ENCODE measurements at places on chromosomes 1 and 21.

DNA sequence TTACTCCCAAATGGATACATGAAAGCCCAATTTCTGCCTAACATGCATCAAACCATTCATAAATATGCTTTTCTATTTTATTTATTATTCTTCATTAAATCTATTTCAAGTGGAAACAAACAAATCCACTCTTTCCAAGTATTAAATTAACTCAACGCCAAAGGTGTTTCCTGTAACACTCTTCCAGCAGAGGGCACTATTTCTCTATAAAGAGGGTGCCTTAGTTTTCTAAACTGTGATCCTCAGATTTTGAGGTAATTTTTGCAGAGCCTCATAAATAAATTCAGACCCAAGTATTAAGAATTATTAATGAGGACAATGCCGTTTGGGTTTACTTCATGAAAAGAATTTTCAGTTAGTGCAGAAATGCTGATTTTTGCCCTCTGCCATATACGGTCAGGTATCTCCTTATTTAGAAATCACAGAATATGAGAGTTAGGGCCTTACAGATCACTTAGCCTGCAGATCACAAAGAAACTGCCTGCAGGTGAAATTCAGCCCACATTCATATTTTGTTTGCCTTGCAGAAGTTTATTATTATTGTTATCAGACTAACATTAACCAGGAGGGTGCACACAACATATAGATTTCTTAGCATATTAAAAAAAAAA, 40.1 kb upstream of the MYSM1 start:
- peak; percentile 87 for DNase-seq

GRCh38 chr1:113870778-113871177, 734 bp downstream of the PTPN22 start:
- DNase-seq = no peak

DNA sequence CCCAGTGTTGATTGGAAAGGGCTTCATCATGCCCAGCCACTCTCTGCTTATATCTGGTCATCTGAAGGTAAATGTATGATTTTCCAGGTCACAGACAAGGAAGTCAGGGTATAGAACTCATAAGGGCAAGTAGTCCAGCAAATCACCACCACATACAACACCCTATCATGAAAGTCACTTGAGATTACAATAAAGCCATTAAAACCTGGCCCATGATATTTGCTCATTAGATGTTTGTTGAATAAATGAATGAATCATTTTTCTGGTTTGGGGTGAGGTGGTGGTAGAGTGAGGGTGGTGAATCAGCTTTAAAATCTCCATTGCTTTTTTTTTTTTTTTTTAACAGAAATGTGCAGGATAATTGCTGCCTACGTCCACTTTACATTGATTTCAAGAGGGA, 91.9 kb downstream of the TGFB2 start:
- no peak for DNase-seq

DNA sequence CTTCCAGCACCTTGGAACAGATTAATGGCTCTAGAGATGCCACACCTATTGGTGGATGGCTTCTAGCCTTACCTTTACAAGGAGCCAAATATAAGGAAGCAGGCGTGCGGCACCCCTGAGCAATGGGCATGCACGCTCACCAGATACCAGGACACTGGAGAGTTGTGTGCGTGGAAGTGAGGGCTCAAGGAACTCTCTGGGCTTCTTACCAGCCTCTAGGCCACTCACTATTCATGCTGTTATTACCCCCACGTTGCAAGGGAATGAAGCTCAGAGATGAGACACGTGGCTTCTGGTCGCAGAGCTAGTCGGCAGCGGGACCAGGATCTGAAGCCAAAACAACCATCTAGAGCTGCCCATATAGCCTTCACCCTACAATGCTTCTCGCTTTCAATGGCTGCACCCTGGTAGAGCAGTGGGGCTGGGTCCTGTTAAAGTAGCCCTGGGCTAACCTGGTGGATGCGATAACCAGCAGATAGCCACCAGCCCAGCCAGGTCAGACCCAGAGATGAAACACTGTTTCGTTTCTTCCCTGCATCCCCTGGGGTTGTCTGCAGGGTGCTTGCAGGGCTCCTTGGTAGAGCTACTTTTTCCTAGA, 396.4 kb upstream of the VAMP3 start:
- no peak for DNase-seq

DNA sequence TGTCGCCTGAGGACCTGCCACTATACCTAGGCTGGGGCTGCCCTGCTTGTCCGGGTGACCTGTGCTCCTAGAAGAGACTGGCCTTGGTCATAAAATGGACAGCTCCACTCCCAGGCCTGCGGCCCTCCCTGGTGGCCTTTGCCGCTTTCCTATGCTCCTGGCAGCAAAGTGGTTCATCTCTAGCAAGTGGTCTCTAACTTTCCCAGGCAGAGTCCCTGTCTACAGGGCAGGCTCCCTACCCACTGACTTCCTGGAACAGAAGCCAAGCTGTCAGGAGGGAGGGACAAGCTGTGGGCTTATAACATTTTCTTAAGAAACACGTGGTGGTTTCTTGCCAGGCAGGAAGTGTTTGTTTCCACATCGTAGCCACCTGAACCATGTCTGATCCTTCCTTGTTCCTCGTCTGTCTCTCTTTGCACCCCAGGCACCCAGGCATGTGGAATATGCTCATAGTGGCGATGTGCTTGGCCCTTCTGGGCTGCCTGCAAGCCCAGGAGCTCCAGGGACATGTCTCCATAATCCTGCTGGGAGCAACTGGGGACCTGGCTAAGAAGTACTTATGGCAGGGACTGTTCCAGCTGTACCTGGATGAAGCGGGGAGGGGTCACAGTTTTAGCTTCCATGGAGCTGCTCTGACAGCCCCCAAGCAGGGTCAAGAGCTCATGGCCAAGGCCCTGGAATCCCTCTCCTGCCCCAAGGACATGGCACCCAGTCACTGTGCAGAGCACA, 10.1 kb downstream of the H6PD start:
- no peak for DNase-seq

- no peak for DNase-seq
Measured at GRCh38 chr1:193685986-193686385, 499.6 kb upstream of the B3GALT2 start.

DNA sequence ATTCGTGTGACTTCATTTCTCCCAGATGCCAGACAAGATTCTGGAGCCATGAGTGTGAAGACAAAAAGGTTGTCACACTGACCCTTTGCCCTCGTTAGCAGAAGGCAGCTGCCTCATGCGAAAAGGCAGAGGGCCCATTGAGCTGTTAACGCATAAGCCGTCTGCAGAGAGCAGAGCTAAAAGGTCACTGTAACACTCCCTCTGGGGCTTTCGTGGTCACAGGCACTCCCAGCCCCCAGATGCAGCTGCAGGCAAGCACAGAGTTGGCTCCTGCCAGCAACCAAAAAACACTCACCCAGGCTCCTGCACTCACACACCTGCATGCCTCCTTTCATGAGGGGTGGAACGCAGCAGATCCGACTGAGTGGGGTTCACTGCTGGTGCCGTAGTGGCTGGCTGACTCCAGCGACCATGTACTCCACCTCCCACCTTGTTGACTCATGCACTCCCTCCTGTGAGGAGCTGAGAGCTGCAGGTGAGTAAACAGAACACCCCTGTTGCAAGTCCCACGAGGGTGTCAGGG, 287.5 kb downstream of the SMYD3 start:
- no peak for DNase-seq

GRCh38 chr1:240701412-240701811, 89.5 kb upstream of the GREM2 start:
- peak; percentile 57 for DNase-seq

DNA sequence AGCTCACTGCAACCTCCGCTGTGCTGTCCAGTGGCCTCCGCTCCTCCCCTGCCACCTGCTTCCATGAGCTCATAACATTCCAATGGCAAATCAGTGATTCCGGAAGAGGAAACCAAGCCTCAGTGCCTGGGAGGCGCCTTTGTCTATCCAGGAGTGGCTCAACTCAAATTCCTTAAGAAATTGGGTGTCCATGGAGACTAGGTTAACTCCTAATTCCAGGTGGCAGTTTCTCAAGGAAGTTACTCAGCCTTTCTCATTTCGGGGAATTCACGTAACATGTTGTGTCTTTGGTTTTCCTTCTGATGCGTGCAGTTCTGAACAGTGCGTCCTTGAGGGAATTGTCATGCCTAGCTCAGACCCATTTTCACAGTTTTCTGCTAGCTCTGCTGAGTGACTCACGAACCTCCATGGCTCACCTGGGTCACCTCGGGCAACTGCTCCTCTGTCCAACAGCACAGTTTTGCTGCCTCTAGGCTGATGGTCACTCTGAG, 89.9 kb upstream of the DSCAM start:
- DNase-seq = no peak

GRCh38 chr1:76494807-76495206, 372.5 kb upstream of the ST6GALNAC5 start:
- DNase-seq = peak; percentile 4

- DNase-seq = no peak
Measured at GRCh38 chr1:57848406-57848805, 424.5 kb upstream of the DAB1 start.

DNA sequence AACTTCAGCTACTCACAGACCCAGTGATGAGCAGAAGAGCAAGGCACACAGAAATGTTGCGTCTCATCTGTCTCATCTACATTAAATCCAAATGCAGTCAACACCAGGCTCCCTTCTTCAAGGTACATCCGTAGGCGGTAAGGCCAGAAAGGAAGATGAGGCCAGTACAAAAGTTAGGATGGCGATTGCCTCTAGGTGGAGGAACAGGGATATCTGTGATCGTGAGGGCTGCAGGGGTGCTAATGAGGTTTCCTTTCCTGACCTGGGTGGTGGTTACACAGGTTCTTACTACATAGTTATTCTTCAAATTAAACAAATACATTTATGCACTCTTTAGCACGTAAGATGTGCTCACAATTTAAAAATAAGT, 1.4 kb upstream of the MYBPH start:
- no peak for DNase-seq

Data from ELR (cell line).